GM03348 (cell line): ENCODE measurements at places on chromosomes 7 and 10.
A peak's percentile ranks its signal among the peaks of the same experiment; 100 is the strongest.

DNA sequence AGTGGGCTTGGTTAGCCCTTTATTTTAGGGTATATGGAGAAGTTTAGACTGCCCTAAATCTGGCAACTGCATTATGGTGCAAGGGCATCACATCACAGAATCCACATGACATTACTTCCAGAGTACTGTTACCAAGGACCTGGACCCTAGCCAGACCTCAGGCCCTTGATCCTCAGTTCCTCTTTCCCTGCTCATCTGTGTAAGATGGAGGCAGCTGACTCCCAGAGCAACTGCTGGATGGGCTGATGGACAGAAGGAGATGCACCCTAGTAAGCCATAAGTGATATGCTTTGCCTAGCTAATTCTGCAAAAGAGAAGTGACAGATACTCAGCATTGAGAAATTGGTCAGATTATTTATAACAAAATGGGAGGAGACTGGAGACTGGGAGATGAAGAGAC lies 131.7 kb downstream of the DYNC1I1 start:
- no peak for DNase-seq

GRCh38 chr7:27118580-27118979 lies 12.0 kb downstream of the HOXA4 start:
- no peak for DNase-seq

DNA sequence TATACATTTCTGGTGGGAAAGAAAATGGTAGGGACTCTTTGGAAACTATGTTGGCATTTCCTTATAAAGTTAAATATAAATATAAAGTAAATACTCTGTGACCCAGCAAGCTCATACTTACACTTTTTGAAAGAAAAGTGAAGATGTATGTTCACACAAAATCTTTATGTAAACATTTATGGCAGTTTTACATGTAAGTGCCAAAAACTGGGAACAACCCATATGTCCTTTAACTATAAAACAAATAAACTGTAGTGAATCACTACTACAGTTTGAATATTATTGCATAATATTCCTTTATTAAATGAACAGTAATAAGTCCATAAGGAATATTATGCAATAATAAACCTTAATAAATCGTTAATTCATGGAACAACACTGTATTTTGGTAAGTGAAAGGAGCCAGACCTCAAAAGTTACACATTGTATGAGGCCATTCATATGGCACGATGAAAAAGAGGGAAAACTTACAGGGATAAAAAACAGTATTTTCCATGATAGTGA lies 1660.3 kb upstream of the LRRTM3 start:
- DNase-seq: no peak

DNA sequence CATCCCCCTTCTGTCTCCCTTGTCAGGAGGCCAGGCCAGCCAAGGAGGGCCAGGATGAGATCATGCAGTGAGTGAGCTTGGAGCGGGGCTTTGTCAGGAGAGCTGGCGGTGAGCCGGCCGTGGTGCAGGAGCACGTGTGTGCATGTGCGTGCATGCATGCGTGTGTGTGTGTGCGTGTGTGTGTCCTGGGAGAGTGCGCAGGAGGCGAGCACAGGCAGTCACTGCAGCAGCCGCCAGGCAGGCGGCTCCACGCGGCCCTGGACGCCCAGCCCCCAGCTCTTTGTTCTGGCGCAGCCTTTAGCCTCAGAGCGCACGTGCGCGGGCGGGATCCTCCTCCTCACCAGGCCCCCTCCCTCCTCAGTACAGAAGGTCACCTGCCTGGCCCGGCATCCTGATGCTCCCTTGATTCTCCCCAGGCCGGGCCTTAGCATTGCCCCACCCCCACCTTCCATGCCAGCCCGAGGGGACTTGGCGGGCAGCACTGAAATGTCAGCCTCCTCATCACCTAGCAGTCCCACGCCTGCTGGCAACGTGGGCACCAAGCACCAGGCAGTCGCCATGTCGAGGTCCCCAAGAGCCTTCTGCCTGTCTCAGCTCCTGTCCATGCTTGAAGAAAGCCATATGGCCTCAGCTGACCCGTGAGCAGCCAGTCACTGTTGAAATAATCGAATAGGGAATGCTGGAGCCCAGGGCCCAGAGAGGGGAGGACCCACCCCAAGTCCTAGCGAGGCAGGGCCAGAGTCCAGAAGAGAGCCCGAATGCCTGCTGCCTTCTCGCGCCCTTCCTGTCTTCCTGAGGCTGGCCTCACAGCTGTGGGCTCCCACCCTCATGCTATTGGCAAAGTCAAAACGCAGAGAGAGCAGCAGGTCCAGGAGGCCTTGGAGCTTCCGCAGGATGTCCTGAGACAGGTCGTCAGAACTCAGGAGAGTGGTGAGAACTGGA lies 125.9 kb upstream of the PPIF start:
- peak; percentile 62 for DNase-seq

DNA sequence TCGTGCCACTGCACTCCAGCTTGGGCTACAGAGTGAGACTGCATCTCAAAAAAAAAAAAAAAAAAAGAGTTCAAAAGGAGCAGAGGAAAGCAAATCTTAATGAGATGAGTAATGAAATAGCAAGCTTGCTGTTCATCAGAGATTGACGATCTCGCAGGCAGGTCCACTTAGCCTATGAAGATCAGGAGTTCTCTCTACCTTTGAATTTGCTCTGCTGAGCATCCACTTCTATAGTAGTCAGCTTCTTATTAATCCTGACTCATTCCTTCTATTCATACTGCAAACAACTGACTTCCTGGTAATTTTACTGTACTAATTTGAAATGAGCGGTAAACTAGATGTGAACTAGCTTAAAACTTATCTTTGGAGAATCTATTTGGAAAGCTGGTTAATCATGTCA lies 1014.6 kb downstream of the GATA3 start:
- DNase-seq: no peak

GRCh38 chr7:117830422-117830954 lies 42.8 kb downstream of the CTTNBP2 start:
- no peak for DNase-seq
